ENCODE measurements at places on chromosomes 12 and 14.

- peak; percentile 90 for DNase-seq
Measured at GRCh38 chr12:49538510-49539403, at the start of gene KCNH3. Gene KCNH3, plus strand, starts transcription at chr12:49539030. Its CDS starts 387 bp downstream, at chr12:49539417.

GRCh38 chr12:113762882-113763816 is 203.0 kb downstream of the RBM19 start:
- DNase-seq: no peak

- DNase-seq: no peak
Measured at GRCh38 chr14:68967459-68967940, 11.6 kb downstream of the ACTN1 start.

GRCh38 chr12:130622803-130623202 is 93.3 kb downstream of the RIMBP2 start:
- no peak for DNase-seq

- no peak for DNase-seq
Measured at GRCh38 chr12:79561401-79562132, 129.2 kb downstream of the PAWR start.

GRCh38 chr14:77973246-77973645 is 173.3 kb downstream of the ADCK1 start:
- DNase-seq: no peak

GRCh38 chr12:4603421-4603820 is 41.4 kb downstream of the DYRK4 start:
- no peak for DNase-seq

DNA sequence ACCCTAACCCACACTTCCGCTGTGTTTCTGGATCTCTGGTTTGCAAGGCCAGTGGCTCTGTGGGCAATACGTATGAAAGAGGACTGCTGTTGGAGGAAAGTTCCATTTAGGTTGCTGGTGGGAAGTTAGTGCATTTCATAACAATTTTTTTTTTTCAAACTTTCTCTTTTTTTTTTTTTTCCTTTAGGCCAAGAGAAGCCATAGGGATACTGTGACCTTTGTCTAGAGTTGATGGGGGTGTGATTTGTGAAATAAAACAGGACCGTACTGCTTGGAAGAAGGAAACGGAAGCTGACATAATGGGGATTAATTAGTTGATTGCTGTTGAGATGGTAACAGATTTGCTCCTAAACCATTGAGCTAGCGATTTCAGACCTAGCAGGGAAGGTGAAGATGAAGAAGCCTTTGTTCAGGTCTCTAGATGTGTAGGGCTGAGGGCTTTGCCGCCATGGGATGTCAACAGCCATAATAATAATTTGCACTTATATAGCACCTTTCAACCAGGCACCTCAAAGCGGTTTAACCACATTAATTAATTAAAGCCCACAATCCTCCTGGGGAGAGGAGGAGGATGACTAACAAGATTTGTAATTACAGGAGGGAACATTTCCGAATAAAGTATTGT is 315.3 kb downstream of the ZFP36L1 start:
- no peak for DNase-seq

DNA sequence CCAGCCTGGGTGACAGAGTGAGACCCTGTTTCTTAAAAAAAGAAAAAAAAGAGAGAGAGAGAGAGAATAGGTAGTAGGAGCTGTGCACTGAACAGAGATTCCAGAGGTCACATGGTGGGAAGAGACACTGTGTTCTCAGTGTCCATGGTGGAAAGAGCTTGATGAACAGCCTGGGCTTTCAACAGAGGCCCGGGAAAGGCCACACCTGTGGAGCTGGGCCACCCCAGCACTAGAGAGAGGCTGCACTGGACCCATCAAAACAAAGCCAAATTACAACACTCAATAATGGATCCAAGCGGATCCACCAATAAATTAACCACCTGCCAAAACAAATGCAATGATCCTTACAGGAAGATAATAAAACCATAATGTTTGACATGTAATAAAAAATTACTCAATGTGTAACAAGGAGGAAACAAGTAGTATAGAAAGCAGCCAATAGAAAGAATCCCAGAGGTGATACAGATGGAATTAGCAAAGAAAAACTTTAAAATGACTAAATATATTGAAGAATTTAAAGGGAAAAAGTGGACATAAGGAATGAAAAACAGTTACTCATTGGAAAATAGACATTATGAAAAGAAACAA is 44.8 kb upstream of the BCL2L14 start:
- no peak for DNase-seq

DNA sequence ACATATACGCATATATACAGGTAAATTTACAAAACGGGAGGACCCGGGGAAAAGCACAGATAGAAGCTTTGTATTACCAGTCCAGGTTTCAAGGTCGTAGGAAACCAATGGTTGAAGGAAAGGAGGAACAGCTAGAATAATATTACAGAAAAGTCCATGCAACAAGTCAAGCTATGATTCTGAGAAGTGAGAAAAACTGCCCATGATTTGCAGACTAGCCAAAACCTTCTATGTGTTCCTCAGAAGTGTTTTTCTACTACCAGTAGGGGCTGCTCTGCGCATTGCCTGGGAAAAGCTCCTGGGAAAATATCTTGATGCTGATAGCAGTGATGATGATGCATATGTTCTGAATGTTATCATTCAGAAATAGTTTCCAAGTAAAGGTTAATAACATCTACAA is 2.2 kb downstream of the PDZRN4 start:
- DNase-seq: peak; percentile 33

GRCh38 chr12:94240171-94240570 is 91.8 kb downstream of the PLXNC1 start:
- DNase-seq: no peak

GRCh38 chr14:61751475-61751989 is 10.7 kb upstream of the SNAPC1 start:
- DNase-seq: no peak

- no peak for DNase-seq
Measured at GRCh38 chr12:84732828-84733340, 179.7 kb downstream of the SLC6A15 start.

DNA sequence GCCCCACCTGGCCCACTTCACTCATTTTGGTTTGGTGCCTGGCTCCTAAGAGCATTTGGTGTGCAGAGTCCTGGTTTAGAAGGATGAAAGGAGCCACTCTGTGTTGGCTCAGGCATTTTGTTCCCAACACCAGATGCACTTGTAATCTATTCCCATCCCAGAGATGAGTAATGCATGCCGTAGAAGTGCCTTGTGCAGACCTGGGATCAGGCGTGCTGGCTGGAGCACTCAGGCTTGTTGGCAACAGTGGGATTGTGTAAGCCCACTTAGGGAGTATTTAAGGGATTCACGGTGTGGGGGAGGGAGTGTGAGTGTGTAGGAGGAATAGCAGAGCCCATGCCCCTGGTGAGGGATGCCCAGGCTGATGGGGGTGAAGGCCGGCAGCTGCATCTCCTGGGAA is 501.5 kb upstream of the TBX3 start:
- DNase-seq: no peak

DNA sequence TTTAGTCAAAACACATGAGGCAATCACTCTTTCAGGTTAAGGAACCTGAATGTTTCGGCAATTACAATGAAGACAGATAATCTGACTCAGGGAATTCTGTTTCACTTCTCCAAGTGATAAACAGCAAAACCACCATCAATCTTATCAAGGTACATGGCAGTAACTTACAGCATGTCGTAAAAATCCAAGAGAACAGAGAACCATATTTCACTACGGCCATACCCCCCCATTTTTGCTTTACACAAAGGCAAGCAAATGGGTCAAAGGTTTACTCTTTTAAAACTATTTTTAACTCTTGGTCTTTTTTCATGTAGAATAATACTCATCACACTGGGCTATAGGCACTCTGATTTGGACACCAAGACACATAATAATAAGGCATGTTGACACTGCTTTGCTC is 102.4 kb downstream of the PPM1H start:
- no peak for DNase-seq

- no peak for DNase-seq
Measured at GRCh38 chr12:80912901-80913770, 24.6 kb downstream of the LIN7A start.

GRCh38 chr12:99009654-99010296 is 364.7 kb downstream of the APAF1 start:
- no peak for DNase-seq

- DNase-seq: no peak
Measured at GRCh38 chr12:94327809-94328208, 131.9 kb downstream of the CEP83 start.

DNA sequence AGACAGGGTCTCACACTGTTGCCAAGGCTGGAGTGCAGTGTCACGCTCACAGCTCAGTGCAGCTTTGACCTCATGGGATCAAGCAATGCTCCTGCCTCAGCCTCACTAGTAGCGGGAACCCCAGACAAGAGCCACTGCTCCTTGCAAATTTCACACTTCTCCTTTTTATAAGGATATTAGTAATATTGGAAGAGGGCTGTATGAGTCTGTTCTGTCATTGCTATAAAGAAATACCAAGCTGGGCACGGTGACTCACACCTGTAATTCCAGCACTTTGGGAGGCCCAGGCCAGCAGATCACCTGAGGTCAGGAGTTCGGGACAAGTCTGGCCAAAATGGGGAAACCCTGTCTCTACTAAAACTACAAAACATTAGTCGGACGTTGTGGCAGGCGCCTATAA is 12.9 kb upstream of the ORAI1 start:
- DNase-seq: no peak

GRCh38 chr12:40033242-40033630 is 72.6 kb downstream of the SLC2A13 start:
- DNase-seq: peak; percentile 46

DNA sequence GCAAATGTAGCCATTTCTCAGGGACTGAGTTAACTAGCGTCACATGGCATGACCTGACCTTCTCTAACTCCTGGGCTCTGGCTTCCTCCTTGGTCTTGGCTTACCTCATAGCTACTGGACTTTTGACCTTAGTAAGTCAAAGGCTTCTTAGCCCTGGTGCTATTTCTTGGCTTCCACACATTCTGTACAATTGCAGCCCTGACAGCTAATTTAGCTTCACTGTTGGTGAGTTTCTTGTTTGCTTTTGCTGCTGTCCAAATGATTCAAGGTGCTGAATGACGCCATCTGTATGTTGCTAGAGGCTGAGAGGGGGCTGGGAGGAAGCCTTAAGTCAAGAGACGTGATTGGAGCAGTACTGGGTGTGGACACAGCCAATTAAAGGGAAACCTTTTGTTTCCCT is 202.7 kb downstream of the PRKD1 start:
- peak; percentile 31 for DNase-seq

DNA sequence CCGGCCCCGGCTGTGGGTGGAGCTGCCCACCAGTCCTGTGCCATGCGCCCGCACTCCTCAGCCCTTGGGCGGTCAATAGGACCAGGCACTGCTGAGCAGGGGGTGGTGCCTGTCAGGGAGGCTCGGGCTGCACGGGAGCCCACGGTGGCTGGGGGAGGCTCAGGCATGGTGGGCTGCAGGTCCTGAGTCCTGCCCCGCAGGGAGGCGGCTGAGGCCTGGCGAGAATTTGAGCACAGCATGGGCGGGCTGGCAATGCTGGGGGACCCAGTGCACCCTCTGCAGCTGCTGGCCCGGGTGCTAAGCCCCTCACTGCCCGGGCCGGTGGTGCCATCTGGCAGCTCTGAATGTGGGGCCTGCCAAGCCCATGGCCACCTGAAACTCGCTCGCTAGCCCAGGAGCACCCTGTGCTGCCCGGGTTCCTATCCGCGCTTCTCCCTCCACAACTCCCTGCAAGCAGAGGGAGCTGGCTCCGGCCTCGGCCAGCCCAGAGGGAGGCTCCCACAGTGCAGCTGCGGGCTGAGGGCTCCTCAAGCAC is 1371.1 kb downstream of the FSCB start:
- DNase-seq: no peak

DNA sequence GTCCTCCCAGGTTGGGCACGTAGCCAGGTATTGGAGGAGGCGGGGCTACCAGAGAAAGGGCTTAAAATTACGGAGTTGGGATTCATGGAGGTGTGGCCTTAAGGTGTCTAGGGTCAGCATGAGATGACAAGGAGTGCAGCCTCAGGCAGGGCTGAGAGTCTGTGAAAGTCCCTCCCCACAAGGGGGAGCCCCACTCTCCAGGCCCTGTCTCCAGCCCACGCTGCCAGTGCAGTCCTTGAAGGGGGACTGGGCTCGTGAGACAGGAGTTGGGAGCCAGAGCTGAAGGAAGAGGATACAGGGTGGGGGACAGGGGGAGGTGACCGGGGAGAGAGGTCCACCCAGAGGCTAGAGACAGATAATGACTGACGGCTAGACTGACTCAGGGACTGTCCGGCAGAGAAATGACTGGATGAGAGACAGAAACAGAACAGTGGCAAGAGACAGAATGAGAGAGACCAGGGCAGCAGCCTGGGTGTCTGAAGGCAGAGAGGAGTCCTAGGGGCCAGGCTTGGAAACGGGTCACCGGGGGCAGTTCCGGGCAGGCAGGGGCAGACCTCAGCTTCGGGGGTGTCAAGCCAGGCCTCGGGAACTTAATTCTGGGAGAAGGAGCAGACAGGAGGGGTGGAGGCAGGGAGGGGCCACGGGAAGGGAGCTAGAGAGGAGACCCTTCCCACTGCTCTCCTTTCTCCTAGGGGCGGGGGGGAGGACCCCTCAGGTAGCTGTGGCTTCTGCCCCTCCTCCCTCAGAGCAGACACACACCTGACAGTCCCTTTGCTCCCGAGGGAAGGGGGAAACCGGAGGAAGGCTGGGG is 970 bp downstream of the CDH24 start:
- no peak for DNase-seq

- no peak for DNase-seq
Measured at GRCh38 chr14:99674064-99674650, 9.9 kb upstream of the CYP46A1 start.

DNA sequence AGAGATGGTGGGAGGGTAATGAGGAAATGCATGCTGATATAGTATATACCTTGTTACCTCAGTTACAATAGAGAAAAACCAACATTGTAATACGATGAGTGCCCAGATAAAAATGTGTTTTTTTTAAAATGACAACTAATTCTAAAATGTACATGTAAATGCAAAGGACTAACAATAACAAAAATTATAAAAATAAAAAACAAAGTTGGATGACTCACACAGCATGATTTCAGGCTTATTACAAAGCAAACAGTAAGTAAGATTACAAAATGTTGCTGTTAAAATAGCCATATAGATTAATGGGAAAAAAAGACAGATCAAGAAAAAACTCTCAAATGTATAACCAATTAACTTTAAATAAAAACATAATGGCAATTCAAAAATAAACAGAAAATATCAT is 1099.4 kb downstream of the FSCB start:
- DNase-seq: no peak

- DNase-seq: no peak
Measured at GRCh38 chr12:53207042-53207441, at the start of gene ITGB7. Gene ITGB7, minus strand, starts transcription at chr12:53207251. Its CDS starts 6,808 bp downstream, at chr12:53200443.

- DNase-seq: no peak
Measured at GRCh38 chr12:132386926-132387497, 57.6 kb upstream of the GALNT9 start.

GRCh38 chr12:67710582-67710981 is 62.0 kb downstream of the DYRK2 start:
- no peak for DNase-seq

DNA sequence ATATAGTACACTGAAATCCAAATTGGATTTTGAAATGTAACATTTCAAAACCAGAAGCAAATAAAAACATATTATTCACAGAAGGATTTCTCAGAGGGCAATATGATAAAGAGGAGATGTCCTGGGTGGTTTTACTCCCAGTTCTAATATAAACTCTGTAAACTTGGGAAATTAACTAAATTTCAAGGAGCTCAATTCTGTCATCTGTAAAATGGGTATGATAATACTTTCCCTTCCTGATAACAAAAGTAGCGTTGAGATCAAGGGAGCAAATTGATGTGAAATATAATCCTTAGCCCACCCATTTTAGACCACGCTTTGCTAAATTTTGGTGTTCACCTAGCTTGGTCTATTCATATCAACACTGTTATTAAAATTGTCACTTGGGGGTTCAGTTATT is 192.5 kb upstream of the BTG1 start:
- DNase-seq: no peak
